Ecto neural progenitor cell (in vitro differentiated cells): ENCODE measurements at places on chromosomes 11 and 22.

DNA sequence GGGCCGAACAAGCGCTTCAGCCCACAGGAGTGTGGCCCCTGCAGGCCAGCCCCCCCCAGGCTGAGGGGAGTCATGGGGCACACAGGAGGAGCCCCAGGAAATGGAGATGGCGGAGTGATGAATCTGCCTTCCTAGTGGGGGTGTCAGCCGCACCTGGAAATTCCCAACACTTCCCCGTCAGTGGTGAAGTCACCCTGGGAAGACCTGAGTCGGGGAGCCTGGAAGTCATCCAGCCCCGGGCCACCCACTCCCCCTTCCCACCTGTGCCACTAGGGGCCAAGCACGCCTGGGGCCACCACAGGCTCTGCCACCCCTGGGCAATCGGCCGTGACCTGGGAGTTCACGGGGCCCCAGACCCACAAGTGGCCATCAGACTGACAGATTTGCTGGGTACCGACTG lies 12.6 kb downstream of the WNT7B start:
- no peak for DNase-seq

- no peak for DNase-seq
These were observed 625 bp downstream of the EIF3D start for GRCh38 chr22:36528341-36528740.

- no peak for DNase-seq
These were observed 6.8 kb downstream of the BID start for GRCh38 chr22:17767233-17768065.

DNA sequence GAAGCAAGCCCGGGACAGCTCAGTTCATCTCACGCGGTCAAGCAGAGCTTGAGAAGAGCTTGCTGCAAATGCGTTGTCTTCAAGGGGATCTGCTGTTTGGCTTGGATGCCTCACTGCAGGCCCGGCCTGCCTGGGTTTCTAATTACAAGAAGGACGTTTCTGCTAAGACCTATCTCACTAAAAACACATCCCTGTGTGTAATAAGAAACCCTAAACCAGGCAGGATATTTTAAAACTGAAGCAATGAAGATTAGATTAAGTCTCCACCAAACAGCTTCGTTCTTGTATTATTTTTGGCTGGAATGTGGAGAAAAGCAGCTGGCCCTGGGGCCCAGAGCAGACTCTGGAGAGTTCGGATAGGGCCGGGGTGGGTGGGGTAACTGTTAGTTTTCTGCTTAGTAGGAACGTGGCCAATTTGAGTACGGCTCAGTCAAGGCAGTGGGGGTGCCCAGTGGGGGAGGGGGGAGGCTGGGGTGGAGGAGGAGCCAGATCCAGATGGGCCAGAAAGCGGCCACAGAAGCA lies 6.0 kb downstream of the PKNOX2 start:
- peak; percentile 66 for DNase-seq

DNA sequence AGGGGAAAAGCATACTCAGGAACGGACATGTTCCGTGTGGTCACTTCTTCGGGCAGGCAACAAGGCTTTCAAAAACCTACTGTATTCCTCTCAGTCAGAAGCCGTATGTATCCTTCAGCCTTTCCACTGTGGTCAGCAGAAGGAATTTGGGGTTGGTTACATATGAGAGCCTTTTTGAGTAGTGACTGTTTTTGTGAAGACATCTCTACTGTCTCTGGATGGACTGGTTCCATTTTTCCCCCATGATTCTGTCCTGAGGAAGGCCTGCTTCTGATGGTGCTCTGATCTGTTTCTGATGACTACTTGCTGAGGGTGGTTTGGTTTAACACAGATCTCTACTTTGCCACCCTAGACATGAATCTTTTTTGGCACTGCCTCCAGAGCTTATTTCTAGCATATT lies 63.7 kb upstream of the HORMAD2 start:
- no peak for DNase-seq

DNA sequence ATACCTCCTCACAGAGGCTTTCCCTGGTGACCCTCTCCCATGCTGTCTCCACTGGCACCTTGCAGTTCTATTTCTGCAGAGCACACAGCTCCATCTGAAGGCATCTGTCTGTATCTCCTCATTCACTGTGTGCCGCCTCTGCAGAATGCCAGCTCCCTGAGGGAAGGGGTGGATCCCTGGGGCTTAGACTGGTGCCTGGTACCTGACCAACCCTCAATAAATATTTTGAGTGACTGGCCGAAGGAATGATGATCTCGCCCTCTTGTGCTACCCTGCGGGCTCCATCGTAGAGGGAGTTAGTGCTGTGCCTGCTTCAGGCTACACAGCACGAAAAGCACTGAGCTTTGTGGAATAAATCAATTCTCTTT lies 1.6 kb downstream of the CBX7 start:
- no peak for DNase-seq

- peak; percentile 13 for DNase-seq
These were observed 136.4 kb downstream of the BUD13 start for GRCh38 chr11:116636341-116636929.

DNA sequence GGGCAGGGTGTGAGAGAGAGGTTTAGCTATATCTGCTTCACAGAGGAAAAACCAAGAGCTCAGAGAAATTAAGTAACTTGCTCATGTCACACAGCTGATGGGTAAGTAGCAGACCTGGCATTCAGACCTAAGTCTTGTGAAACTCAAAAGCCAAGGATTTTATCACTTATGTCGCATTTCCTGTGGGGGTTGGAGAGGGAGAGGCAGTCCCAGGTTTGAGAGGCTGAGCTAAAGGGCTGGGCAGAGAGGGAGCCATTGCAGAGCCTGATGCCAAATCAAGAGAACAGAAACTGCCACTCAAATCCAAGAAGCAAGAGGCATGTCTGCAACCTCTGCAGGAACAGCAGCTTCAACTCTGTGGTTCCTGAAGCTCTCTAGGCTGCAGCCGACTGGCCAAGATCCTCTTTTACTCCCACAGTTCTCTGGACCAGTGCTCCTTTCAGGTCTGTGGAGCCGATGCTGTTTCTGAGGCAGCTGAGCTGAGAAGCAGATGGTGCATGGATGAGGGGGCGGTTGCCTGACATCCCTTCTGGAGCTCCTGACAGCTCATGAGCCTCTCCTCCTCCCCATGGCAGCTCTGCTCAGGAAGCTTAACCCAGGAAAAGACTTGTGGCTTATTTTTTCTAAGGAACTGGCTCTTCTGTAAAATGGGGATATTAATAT lies 47.6 kb upstream of the NAV2 start:
- no peak for DNase-seq

DNA sequence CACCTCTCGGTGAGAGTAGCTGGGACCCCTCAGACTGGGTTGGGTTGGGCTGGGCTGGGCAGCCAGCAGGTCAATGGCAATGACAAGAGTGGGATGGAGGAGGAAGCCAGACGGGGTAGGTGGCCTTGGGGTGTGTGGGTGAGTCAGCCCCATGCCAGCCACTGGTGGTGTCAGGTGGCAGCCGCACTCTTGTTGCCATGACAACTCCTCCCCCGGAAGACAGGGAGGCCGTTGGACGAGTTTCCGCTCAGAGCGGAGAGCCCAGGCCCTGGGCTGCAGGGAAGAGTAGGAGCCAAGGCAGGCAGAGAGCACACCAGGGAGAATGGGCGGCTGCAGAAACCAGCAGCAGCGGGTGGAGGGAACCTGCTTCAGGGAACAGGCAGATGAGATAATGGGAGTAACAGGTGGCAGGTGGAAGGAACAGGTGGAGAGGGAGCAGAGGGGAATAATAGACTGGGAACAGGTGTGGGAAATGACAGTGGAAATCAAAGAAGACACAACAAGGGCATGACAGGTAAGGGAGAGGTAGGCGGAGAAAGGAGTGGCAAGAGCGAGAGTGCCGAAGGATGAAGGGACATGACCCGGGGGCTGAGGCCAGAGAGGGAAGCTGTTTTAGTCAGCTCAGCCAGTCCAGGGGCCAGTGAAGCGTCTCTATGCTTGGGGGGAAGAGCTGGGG lies 8.7 kb downstream of the SPTBN2 start:
- peak; percentile 71 for DNase-seq
